ENCODE measurements at places on chromosomes 7 and 10.

- DNase-seq = no peak
Observed at GRCh38 chr7:29345590-29345989, 151.0 kb downstream of the CHN2 start.

- DNase-seq = no peak
Observed at GRCh38 chr7:134781171-134781570, 1.7 kb downstream of the CALD1 start.

- no peak for DNase-seq
Observed at GRCh38 chr7:55110993-55111361, 92.2 kb downstream of the EGFR start.

DNA sequence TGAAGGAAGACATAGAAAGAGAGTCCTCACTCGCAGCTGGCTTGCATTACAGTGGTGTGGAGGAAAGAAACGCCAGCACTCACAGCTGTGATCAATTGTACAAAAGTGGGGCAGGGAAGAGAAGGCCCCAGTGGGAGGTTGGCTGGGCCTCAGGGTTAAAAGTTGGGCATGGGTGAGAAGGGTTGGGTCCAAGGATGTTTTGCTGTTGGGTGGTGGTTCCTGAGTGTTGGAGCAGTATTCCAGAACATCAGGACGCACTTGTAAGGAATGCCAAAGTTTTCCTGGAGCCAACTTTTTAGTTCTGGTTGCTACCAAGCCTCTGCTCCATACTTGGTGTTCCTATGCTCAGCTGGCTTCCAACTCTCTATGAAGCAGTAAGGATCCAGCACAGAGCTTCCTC is 55.4 kb upstream of the MKRN1 start:
- peak; percentile 44 for DNase-seq

DNA sequence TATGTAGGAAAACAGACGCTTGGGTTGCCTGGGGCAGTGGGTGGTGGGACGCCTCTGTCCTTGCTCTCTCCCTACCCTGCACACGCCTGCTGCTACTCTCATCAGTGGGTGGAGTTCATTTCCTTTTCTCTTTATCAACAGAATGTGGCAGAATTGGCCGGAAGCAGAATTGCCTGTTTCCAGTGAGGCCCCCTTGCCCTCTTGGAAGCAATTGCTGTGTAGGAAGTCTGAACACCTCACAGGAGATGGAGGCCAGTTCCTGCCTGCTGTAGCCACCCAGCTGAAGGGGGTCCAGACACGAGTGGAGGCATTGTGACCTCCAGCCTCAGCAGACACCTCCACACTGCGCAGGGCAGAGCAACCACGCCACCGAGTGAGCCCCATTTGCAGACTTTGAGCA is 331.6 kb upstream of the ZNF32 start:
- no peak for DNase-seq

GRCh38 chr7:93235541-93235940 is 3.4 kb downstream of the VPS50 start:
- no peak for DNase-seq

DNA sequence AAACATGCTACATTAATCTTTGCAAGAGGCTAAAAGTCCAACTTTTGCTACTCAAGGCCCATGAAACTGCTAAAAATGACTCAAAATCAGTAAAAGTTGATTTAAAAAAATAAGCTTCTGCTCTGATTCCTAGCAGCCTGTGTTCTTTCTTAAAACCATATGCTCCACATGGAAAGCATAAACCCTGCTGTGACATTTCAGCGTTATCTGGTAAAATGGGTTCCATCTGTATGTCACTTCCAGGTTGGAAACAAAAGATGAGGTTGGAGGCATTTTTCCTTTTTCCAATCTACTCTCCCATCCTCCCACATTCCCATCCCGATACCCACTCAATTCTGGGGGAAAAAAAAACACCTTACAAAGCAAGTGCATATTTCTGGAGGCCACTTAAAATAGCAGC is 439.5 kb downstream of the NEBL start:
- DNase-seq = no peak

GRCh38 chr7:23284871-23285270 is 14.3 kb upstream of the MALSU1 start:
- no peak for DNase-seq

- DNase-seq = no peak
Observed at GRCh38 chr7:155227788-155228458, 69.8 kb upstream of the INSIG1 start.

DNA sequence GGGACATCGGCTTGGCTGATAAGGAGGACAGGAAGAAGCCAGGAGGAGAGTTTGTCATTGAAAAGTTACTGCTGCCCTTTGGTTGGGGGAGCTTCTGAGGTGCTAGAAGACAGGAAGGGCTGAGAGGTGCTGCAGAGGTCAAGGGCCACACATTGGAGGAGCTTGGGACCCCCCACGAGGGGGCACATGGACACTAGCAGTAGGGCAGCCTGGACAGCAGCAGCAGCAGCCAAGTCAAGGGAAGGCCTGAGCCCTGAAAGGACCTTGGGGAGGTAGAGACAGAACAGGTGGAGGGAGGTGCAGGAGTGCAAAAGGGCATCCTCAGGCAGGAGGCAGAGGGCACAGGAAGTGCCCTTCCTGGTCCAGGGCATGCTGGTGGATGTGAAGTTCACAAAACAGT is 439.7 kb upstream of the IGFBP3 start:
- no peak for DNase-seq

- no peak for DNase-seq
Observed at GRCh38 chr10:46091080-46091827, 45.2 kb upstream of the MSMB start.

DNA sequence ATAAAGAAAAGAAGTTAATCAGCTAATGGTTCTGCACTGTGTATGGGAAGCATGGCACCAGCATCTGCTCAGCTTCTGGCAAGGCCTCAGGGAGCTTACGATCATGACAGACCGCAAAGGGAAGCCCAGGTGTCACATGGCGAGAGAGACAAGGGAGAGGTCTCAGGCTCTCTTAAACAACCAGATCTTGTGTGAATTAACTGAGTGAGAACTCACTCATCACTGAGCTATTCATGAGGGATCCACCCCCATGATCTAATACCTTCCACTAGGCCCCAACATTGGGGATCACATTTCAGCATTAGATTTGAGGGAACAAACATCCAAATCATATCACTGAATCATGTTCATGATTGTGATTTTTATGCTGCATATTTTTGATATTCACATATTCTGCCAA is 5.8 kb downstream of the USP54 start:
- no peak for DNase-seq

DNA sequence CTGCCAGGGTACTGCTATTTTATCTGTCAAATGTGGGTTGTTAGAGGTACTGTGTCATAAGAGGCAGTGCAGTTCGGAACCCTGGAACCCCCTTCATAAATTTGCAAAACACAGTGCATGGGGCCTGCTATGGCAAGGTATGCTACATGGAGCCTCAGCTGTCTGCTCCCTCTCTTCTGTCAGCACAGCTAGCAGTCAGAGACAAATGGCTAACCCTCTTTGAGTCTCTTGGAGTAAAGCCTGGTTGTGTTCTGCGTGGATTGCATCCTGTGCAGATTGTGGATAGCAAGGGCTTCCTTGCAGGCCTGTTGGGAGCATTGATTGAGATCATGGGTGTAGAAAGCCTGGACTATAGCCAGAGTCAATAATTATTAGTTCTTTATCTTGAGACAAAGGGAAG is 397.8 kb downstream of the AUTS2 start:
- no peak for DNase-seq

DNA sequence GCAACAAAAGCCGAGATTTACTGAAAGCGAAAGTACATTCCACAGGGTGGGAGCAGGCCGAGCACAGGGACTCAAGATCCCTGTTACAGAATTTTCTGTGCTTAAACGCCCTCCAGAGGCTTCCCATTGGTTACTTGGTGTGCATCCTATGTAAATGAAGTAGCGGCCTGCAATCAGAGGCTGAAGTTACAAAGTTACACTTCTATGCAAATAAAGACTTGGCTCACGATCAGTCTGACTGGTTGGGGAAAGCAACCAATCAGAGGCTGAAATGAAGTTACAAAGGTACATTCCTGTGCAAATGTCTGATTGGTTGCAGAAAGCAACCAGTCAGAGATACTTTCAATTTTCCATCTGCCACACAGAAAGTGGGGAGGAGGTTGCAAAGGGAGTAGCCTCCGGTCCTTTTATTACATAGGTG is 4.1 kb downstream of the ACBD7 start:
- DNase-seq = peak; percentile 94

DNA sequence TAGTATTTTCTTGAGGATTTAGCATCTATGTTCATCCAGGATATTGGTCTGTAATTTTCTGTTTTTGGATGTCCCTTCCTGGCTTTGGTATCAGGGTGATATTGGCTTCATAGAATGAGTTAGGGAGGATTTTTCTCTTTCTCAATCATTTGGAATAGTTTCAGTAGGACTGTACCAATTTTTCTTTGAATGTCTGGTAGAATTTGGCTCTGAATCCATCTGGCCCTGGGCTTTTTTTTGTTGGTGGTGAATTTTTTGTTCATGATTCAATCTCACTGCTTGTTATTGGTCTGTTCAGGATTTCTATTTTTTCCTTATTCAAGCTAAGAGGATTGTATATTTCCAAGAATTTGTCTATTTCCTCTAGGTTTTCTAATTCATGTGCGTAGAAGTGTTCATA is 192.7 kb downstream of the KIF20B start:
- no peak for DNase-seq

GRCh38 chr7:25735674-25736242 is 416.2 kb upstream of the NFE2L3 start:
- no peak for DNase-seq

- DNase-seq = no peak
Observed at GRCh38 chr7:6375348-6376101, 72.2 kb downstream of the DAGLB start.

- no peak for DNase-seq
Observed at GRCh38 chr7:138903186-138903820, 77.9 kb downstream of the KIAA1549 start.

DNA sequence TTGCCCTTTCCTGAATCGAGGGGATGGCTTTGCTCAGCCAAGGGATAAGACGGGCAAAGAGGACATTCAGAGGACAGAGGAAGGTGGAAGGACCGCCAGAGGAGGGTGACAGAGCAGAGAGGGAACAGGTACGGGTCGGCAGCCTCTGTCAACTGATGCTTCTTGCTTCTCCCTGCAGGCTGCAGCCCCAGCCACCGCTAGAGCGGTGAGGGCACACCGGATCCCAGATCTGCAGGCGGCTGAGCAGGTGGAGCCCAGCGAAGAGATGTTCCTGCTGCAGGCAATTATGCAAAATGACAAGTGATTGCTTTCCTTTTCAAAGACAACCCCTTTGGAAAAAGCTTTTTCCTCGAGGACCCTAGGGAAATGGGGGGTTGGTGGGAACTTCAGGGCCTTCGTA is 181.9 kb upstream of the ANKRD30A start:
- DNase-seq = no peak

DNA sequence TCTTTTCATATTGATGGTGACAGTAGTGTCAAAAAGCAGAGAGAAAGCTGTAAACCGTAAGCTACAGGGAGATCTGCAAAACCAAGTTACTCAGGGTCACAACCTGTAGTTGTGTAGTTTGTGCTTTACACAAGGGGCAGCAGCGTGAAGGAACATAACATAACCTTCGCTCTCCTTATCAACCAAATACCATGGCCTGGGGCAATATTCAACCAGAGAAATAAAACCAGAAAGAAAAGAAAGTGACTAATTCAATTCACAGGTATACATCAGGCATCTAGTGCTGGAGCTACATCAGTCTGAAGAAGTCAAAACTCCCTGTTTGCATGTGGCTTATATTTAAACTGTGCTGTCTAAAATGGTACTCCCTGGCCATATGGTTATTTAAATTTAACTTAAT is 224.3 kb downstream of the TWIST1 start:
- DNase-seq = no peak

GRCh38 chr7:16609842-16610450 is 35.6 kb downstream of the ANKMY2 start:
- DNase-seq = no peak

- no peak for DNase-seq
Observed at GRCh38 chr10:72455889-72456595, 101.3 kb upstream of the DNAJB12 start.

GRCh38 chr10:92264249-92264648 is 26.6 kb downstream of the CPEB3 start:
- DNase-seq = no peak

DNA sequence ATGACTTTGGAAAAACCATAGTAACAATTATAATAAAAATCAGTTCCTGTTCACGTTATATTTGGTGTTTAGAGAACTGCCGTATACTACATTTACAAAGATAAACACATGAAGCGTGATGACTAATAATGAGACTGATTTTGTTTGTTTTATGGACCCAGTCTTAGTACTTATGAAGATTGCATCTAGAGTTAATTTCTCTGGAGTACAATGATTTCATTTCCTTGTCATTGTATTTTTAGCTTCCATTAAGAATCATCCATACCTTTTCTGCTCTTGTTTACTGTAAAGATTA is 2.9 kb downstream of the RBM20 start:
- no peak for DNase-seq

Measured in fibroblast of the conjunctiva (primary cell).